Mucosa of gallbladder (tissue), 1 donor: ENCODE measurements at places on chromosomes 5 and 9. TPM values are rescaled to one million over a fixed set of nuclear protein-coding genes. Genes with fewer than 3 reads are reported as not detected.

DNA sequence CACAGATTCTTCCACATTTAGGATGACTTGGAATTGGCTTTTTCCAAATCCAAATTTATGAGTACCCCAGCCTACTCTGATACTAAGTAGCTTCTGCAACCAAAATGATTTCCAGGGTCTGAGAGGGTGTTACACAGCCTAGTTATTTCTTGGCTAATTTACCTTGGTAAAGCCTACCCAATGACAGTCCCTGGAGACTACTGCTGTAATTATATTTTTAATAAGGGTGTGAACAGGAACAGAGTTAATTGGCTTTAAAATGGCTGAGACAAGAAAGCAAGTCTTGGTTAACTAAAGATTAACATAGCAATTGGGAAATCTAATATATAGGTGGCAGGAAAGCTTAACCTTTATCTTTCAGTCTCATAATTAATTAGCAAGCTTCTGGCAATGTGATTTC is 9.3 kb downstream of the PRLR start:
- DNase-seq: no peak

Gene SPINK1
- 234 TPM for total RNA-seq

- no peak for DNase-seq
These were observed 105.0 kb downstream of the ACTL7B start for GRCh38 chr9:108750661-108751215.

Gene NUP155
- total RNA-seq: 14.7 TPM

Gene PCDHGB6
- total RNA-seq: 11.6 TPM
